ENCODE measurements at places on chromosomes 13 and 19.
A peak's percentile ranks its signal among the peaks of the same experiment; 100 is the strongest.

- DNase-seq, result no peak
Observed at GRCh38 chr13:22505489-22505888, 675.3 kb upstream of the SGCG start.

DNA sequence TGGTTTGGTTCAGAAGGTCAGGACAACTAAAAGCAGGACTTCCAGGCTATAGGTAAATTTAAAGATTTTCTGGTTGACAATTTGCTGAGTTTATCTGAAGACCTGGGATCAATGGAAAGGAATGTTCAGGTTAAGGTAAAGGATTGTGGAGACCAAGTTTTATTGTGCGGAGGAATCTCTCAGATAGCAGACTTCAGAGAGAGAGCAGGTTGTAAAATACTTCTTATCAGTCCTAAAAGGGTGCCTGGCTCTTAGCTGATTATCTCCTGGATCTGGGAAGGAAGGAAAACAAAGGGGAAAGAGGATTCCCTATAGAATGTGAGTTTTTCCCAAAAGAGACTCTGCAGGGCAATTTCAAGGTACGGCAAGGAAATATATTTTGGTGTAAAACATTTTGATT is 851.5 kb downstream of the DACH1 start:
- DNase-seq, result no peak

DNA sequence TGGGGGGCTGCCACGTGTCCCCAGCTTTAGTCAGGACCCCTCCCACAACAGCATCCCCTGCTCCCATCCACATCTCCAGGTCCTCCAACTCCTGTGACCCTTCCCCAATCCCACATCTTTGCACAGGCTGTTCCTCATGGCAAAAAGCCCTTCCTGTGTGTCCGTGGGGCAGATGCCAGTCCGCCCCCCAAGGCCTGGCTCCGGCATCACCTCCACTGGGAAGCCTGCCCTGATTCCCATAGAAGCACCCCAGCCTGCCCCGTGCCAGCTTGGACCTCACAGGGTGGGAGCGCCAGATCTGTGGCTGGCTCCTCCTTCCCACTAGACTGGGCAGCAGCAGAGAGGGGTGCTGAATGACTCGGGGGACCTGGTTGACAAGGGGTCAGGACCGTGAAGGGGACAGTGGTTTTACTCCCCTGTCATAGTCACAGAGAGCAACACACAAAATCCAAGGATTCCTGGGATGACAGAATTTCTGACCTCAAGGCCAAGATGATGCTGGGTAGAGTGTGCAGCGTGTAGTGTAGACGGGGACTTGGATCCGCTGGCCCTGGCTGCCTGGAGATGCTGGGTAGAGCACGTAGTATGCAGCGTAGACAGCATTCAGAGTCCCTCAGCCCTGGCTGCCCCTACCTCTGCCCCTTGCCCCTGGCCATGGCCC is 13.3 kb downstream of the KLF2 start:
- DNase-seq, result no peak

DNA sequence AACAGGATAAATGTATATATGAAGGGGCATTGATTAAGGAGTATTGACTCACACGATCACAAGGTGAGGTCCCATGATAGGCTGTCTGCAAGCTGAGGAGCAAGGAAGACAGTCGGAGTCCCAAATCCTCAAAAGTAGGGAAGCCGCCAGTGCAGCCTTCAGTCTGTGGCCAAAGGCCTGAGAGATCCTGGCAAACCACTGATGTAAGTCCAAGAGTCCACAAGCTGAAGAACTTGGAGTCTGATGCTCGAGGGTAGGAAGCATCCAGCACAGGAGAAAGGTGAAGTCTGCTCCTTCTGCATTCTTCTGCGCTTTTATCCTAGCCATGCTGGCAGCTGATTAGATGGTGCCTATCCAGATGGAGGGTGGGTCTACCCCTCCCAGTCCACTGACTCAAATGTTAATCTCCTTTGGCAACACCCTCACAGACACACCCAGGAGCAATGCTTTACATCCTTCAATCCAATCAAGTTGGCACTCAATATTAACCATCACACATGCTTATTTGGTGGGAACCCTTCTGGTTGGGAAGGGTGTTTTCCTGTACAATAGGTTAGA is 55.1 kb downstream of the SLAIN1 start:
- DNase-seq, result no peak

- peak; percentile 98 for DNase-seq
Observed at GRCh38 chr19:3434630-3435553, 45.4 kb downstream of the SMIM24 start.

DNA sequence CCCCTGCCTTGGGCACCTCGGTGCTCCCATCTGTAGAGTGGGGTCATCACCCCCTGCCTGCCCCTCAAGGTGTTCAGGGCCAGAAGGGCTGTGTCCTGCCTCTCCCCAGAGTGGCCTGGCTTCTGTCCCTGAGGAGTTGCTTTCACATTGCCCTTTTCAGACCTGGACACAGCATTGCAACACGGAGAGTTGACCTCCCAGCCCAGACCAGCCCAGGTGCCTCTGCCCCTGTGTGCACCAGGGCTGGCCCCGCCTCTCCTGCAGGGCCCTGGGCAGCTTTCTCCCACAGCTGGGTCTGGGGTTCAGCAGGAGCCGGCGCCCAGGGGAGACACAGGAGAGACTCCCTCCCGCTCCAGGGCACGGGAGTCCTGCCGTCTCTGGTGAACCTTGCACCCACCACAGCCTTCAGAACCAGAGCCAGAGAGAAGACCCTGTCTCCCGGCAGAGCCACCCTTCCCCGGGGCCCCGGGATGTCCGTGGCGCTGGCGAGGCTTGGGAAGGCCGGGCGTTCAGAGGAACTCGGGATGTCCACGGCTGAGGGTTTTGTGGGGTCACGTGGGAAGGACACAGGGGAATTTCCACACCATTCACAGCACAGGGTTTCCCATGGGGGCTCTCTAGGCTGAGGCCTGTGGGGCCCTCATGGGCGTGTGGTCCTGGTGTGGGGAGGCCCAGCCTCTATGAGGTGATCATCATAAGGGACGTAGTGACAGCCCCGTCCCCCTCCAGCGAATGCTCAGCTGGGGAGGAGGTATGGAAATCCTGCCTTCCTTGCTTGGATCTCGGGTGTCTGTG is 23.2 kb downstream of the C13orf46 start:
- DNase-seq, result no peak

DNA sequence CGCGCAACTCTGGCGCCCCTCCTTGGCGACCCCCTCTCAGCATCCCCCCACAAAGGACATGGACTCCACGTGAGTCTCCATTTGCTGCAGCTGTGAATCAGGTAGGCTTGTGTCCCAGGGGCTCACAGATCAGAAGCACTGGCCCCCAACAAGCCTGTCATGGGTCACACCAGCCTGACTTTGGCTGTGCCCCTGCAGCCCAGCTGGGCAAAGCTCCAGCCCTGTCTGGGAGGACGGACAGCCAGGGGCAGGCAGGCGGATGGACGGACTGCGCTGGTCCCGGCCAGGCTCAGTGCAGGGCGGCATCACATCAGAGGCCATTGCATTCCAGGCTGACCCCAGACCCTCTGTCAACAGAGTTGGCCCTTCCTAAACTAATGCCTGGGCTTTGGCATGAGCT is 28.4 kb upstream of the ISYNA1 start:
- no peak for DNase-seq

- DNase-seq, result no peak
Observed at GRCh38 chr19:39823686-39824085, 10.3 kb downstream of the DYRK1B start.

GRCh38 chr19:49752701-49753100 is 10.4 kb downstream of the TSKS start:
- no peak for DNase-seq

DNA sequence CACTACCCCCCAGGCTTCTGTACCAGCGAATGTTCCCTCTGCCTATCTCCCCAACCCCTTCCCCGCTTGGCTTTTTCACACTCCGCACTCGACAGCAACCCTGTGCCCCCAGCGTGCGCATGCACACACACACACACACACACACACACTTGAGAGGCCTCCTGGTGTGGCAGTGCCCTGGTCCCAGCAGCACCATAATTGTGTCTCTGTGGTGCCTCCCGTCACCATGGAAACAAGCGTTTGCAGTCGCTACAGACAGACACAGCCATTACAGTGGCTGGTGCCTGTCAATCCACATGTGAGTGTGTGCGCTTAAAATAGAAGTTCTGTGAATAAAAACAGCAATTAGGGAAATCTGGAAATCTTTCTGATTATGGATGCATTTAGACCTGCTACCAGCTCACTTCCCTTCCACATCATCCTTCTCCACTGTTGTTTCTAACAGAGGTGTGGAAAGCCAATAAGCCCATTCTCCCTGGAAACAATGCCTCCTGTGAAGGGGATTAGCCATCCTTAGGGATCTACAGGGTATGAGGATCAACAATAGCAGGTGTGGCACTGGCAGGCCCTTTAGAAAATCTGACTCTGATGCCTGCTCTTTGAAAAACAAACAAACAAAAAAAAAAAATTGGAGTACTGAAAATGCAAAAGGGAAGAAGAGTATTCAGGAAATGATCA is 146.3 kb downstream of the DCLK1 start:
- DNase-seq, result no peak

Data from hematopoietic multipotent progenitor cell treated with erythropoietin and hydrocortisone succinate and interleukin-3 and kit ligand, for 4 days (in vitro differentiated cells).